ENCODE measurements at places on chromosomes 11 and 22.

GRCh38 chr11:74325649-74326645 lies 14.5 kb upstream of the P4HA3 start:
- DNase-seq: peak; percentile 73

DNA sequence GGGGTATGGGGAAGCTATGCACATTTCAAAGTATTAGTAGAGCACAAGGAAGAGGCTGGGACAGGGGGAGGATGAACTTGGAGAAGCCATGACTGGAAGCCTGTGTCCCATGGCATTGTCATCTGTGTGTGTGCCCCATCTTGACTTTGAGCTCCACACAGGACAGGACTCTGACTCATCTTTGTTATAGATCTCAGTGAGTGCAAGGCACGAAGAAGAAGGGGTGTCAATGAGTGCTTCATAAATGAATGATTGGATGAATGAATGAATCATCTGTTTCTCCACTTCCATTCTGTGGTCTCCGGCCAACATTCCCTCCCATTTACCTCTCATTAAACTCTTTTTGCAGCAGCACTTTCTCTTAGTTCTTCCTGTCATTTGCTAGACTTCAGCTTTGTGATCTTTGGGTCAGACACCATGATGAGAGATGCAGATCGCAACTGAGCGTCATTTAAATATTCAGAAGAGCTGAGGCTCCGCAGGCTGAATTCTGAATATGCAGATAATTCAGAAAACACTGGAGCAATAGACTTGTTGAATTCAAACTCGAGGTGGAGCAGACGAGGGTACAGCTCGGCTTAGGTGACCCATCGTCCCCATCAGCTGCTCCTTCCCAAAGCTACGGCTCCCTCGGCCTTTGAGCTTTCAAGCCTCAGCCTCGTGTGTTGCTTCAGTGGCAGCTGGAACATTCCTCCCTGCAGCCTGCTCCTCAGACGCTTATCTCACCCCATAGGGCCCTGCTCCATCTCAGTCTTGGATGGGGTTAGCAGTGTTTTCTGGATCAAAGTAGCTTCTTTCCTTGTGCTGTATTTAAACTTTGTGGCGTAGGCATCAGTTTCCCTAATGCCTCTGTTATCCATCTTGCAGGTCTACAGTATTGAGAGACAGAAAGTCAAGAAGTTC lies 30.8 kb downstream of the APOL3 start:
- DNase-seq: no peak

GRCh38 chr22:45804986-45805325 lies 133.3 kb downstream of the ATXN10 start:
- no peak for DNase-seq

DNA sequence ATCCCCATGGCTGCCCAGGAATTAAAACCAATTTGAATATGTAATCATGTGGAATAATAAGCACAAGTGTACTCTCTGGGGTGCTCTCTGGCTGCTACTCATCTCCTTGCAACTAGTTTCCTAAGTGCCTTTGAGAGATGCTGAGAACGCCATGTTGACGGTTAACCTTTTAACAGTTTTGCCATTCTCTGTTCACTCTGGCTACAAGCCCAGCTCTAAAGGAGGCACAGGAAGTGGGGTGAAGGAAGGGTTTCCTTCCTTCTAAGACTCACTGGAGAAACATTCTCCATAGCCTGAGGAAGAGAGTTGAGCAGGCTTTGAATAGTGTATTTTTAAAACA lies 122.0 kb upstream of the ZC3H12C start:
- no peak for DNase-seq

DNA sequence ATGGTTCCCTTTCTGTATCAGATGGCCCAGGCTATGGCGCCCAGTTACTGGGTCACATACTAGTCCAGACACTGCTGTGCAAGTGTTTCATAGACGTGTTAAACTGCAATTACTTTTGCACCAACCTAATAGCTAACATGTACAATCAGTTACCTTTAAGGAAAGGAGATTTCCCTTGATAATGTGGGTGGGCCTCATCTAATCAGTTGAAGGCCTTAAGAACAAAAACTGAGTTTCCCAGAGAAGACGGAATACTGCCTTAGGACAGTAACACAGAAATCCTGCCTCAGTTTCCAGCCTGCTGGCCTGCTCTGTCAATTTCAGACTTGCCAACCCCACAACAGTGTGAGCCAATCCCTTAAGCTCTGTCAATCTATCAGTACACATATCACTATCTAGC lies 229.9 kb upstream of the SYN3 start:
- DNase-seq: no peak

GRCh38 chr11:45698777-45699497 lies 33.5 kb upstream of the CHST1 start:
- DNase-seq: no peak

- no peak for DNase-seq
Measured at GRCh38 chr11:121889931-121890330, 226.1 kb downstream of the BLID start.

- no peak for DNase-seq
Measured at GRCh38 chr11:125404811-125405790, 91.0 kb downstream of the FEZ1 start.

GRCh38 chr22:32967386-32968101 lies 90.6 kb downstream of the SYN3 start:
- DNase-seq: no peak

GRCh38 chr11:29019960-29020683 lies 911.9 kb downstream of the METTL15 start:
- DNase-seq: no peak

- no peak for DNase-seq
Measured at GRCh38 chr22:31537019-31537535, 40.7 kb downstream of the SFI1 start.

GRCh38 chr11:112425121-112425520 lies 164.5 kb upstream of the PLET1 start:
- no peak for DNase-seq

- DNase-seq: no peak
Measured at GRCh38 chr11:64856382-64857227, 12.2 kb upstream of the CDC42BPG start.

- DNase-seq: no peak
Measured at GRCh38 chr11:72954860-72955259, 140.6 kb downstream of the ATG16L2 start.

DNA sequence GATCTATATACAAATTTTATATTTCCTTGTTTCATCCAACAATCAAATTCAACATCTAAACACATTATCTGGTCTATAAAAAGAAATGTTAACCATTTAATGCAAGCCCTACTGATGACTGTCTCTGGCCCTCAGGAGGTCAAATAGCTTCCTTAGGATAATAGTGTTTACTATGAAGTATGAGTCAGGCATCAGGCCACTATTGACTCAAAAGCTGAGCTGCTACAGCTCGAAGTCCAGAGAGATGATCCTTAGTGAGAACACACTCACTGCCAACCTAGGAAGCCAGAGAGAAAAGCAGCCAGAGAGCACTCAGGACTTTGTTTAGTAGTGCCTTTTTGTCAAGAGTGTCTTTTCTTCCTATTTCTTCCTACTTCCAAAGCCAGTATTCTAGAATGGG lies 171.8 kb downstream of the SOX6 start:
- no peak for DNase-seq

DNA sequence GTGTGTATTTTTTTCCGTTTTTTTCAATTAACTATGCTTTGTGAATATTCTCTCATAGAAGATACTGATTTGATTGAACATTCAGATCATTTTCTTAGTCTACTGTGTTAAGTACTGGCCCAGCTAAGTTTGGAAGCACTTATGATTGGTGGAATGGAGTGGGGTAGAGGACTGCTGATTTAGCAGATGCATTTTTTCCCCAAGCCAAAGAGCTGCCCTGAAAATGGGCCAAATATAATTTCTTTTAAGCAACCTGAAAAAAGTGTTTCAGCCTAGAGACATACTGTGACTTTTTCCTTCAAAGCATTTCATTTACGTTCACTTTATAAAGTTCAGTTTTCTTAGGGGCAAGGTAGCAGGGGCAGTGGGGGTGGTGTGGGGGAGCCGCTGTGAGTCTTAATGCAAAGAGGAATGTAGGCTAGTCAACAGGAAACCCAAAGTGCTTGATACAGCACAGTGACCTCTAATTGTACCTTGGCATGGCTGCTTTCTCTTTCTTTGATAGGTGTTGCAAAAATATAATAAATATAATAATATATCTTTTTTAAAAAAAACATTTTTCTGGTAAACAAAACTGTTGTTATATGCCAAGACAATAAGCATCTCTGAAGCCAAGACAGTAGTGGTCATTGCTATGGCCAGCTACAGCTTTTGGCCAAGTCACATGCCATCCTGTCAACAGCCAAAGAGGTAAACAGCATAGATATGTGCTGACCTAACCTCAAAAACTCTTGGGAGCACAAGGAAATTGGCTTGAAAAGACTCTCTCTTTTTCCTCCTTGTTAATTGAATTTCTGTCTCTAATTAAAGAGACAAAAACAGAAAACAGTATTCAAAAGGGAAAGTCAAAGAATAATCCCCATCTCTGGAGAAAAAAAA lies 58.8 kb downstream of the LIF start:
- no peak for DNase-seq

DNA sequence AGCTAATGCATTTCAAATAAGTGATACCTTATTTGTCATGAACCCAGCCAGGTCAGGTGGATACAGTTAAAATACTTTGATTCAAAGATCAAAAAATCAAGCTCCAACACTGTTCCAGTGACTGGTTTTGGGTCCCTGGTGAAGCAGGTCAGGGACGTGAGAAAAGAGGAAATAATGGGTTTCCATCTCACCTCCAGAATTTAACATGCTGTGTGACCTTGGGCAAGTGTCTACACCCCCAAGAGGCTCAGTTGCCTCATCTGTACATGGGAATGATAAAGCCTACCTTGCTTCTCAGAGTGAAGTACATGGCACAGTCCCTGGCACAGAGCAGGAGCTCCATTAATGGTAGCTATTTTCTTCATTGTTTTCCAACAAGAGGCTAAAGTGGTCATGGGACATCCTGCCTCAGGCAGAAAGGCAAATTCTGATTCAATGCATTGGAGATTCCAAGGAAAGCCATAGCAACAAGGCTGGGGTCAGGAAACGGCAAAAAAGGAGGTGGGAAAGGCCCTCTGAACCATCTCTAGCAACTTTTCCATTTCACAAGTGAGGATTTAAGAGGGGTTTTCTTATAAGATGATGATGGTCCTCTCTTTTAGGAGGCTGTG lies 108.5 kb downstream of the CSNK2A3 start:
- DNase-seq: no peak

- DNase-seq: no peak
Measured at GRCh38 chr22:30327864-30328345, 1.2 kb upstream of the TBC1D10A start.

DNA sequence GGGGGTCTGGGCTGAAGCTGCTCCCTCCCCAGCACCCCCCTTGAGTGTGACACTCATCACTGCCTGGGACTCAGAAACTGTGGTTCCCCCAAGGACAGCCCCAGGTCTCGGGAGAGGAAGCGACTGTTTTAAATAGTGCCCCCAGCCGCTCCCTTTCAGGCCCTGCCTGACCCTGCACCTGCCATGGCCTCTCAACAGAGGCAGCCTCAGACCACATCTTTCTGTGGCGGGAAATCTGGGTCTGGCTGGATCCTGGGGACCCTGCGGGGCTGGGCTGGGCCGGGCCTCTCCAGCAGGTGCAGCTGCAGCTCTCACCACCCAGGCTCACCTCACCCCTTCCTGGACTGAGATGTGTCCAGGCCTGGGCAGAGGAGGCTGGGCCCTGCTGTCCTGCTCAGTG lies 3.7 kb upstream of the IGLL1 start:
- DNase-seq: no peak

DNA sequence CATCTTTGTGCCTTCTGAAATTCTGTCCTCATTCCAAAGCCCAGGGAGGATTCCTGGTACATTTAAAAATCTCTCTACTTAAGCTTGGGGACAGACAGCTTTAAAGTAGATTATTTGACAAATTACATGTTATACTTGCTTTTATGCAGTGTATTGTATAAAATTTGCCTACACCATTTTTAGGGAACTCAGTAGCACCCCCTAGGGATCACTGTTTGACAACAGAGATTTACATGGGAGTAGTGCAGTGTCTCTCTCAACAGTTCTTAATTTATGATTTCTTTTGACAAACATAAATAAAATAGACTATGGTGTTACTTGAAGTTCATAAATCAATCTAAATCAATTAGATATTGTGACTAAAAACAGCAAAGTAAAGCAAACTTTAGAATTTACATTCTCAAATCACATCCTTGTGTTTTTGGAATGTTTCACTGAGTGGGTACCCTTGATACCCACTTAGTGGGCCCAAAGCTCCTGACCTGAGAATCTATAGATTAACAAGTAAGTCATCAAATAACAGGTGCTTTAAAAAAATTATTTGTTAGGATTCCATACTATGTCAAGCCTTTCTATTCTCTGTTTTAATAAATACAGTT lies 428.8 kb downstream of the DYNC2H1 start:
- no peak for DNase-seq

- no peak for DNase-seq
Measured at GRCh38 chr11:75763846-75764245, 4.7 kb upstream of the DGAT2 start.

DNA sequence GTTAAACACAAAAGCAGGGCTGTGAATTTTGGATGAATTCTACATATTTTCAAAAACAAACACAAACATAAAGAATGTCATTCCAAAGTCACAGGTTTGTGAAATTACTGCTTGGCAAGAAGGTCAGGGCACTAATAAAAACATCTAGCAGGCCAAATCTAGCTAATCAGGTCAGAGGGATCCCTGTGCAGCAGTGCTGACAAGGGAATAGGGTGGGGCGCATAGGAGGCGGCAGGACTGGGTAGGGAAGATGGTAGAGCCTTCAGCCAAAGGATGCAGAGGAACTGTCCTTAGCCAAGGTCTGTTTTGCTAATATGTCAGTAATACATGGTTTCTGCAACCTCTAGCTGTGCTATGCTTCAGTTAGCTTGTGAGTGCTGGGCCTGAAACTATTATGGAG lies 396.6 kb downstream of the TENM4 start:
- DNase-seq: no peak

- DNase-seq: no peak
Measured at GRCh38 chr11:48341466-48341865, 16.7 kb downstream of the OR4C3 start.
